Thoracic aorta endothelial cell (primary cell): ENCODE measurements at places on chromosomes 7 and 10. TPM values are rescaled to one million over a fixed set of nuclear protein-coding genes. Genes with fewer than 3 reads are reported as not detected.

ASL gene
- total RNA-seq, result 43.9 and 50.7 TPM in 2 replicates

SMO gene
- 3.1 and 6.7 TPM in 2 replicates for total RNA-seq

AQP1 gene
- total RNA-seq, result 1.7 and 4.9 TPM in 2 replicates

ZRANB1 gene
- total RNA-seq, result 24.8 and 27.8 TPM in 2 replicates

MNX1 gene
- total RNA-seq, result not detected in 2 replicates

KCP gene
- not detected in 2 replicates for total RNA-seq

SCART1 gene
- total RNA-seq, result 0.66 and 0.86 TPM in 2 replicates

PAPSS2 gene
- 103 and 106 TPM in 2 replicates for total RNA-seq

ZNF786 gene
- 5.2 and 6.3 TPM in 2 replicates for total RNA-seq

STAG3 gene
- total RNA-seq, result 0.79 and 3.3 TPM in 2 replicates

GPR146 gene
- 5.9 and 9.1 TPM in 2 replicates for total RNA-seq

MALRD1 gene
- not detected in 2 replicates for total RNA-seq

SPOCK2 gene
- total RNA-seq, result 0.13 and 0.29 TPM in 2 replicates

CPEB3 gene
- 2.0 TPM in 2 replicates for total RNA-seq

UBTD1 gene
- 38.1 and 42.4 TPM in 2 replicates for total RNA-seq

NAT16 gene
- not detected in 2 replicates for total RNA-seq

SPDYE16 gene
- not detected in 2 replicates for total RNA-seq

IFIT2 gene
- total RNA-seq, result 1.7 and 2.4 TPM in 2 replicates

PALS2 gene
- total RNA-seq, result 29.4 and 29.7 TPM in 2 replicates

SNCG gene
- 21.4 and 36.2 TPM in 2 replicates for total RNA-seq

FRMPD2 gene
- 0.07 TPM in 1 of 2 replicates, not detected in the other for total RNA-seq

MSMB gene
- total RNA-seq, result not detected in 2 replicates

TMEM213 gene
- not detected in 2 replicates for total RNA-seq

UPK3BL1 gene
- total RNA-seq, result 7.0 and 8.0 TPM in 2 replicates

TET1 gene
- 0.40 and 0.65 TPM in 2 replicates for total RNA-seq

ERVW-1 gene
- total RNA-seq, result not detected in 2 replicates

EVX1 gene
- not detected in 2 replicates for total RNA-seq

AKR1E2 gene
- total RNA-seq, result 2.0 and 2.8 TPM in 2 replicates

SLC18A2 gene
- under 0.01 TPM in 1 of 2 replicates, not detected in the other for total RNA-seq

LRRC17 gene
- 4.4 and 6.8 TPM in 2 replicates for total RNA-seq

BHLHA15 gene
- total RNA-seq, result 1.1 and 1.4 TPM in 2 replicates

SVOPL gene
- under 0.01 TPM in 1 of 2 replicates, not detected in the other for total RNA-seq

IGFBP3 gene
- 8.3 and 11.4 TPM in 2 replicates for total RNA-seq

ANKRD2 gene
- 0.27 and 1.2 TPM in 2 replicates for total RNA-seq

APBB1IP gene
- total RNA-seq, result not detected in 2 replicates

XRCC2 gene
- total RNA-seq, result 12.5 and 17.3 TPM in 2 replicates

CYP2C9 gene
- not detected in 2 replicates for total RNA-seq

KRIT1 gene
- total RNA-seq, result 57.7 and 64.6 TPM in 2 replicates

ACSM6 gene
- not detected in 2 replicates for total RNA-seq

GJD4 gene
- total RNA-seq, result not detected in 2 replicates

ADARB2 gene
- total RNA-seq, result 0.07 TPM in 1 of 2 replicates, not detected in the other

KIN gene
- 10.2 and 12.0 TPM in 2 replicates for total RNA-seq

CHST12 gene
- 6.3 and 9.4 TPM in 2 replicates for total RNA-seq

ACTR3C gene
- 0.07 and 0.13 TPM in 2 replicates for total RNA-seq

PLXDC2 gene
- 0.93 and 1.5 TPM in 2 replicates for total RNA-seq

GPR26 gene
- total RNA-seq, result not detected in 2 replicates

IFIT1 gene
- 1.5 and 1.6 TPM in 2 replicates for total RNA-seq

METTL27 gene
- total RNA-seq, result 0.66 and 4.7 TPM in 2 replicates

RAPGEF5 gene
- total RNA-seq, result 140 and 233 TPM in 2 replicates

SORCS3 gene
- total RNA-seq, result not detected in 2 replicates

DDC gene
- total RNA-seq, result not detected in 2 replicates

CLDN3 gene
- total RNA-seq, result 0.27 and 0.43 TPM in 2 replicates

ATOH7 gene
- not detected in 2 replicates for total RNA-seq

AGR2 gene
- total RNA-seq, result not detected in 2 replicates

CELF2 gene
- total RNA-seq, result 19.5 and 27.5 TPM in 2 replicates

FOXP2 gene
- 0.40 TPM in 1 of 2 replicates, not detected in the other for total RNA-seq

CYP2C18 gene
- not detected in 2 replicates for total RNA-seq

ZNF485 gene
- total RNA-seq, result 2.4 and 3.3 TPM in 2 replicates

HEPACAM2 gene
- not detected in 2 replicates for total RNA-seq
